ENCODE measurements at places on chromosomes 4 and X.

GRCh38 chr4:17565846-17566245, 11.2 kb upstream of the LAP3 start:
- no peak for DNase-seq

DNA sequence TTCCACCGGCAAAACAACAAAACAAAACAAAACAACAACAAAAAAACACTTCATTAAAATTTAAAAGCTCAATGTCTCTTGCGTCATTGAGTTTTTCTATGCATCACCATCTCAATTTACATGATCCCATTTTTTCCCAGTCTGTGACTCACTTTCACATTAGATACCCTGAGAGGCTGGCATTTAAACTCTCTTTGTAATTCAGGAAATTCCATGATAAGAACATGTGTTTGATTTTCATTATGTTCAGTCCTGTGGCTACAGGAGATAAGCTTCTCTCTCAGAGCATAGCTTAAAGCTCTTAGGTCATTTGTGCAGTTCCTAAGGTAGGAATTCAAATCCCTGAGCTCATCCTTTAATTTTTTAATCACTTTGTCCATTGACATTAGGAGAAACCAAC, 104.6 kb downstream of the NBDY start:
- no peak for DNase-seq

DNA sequence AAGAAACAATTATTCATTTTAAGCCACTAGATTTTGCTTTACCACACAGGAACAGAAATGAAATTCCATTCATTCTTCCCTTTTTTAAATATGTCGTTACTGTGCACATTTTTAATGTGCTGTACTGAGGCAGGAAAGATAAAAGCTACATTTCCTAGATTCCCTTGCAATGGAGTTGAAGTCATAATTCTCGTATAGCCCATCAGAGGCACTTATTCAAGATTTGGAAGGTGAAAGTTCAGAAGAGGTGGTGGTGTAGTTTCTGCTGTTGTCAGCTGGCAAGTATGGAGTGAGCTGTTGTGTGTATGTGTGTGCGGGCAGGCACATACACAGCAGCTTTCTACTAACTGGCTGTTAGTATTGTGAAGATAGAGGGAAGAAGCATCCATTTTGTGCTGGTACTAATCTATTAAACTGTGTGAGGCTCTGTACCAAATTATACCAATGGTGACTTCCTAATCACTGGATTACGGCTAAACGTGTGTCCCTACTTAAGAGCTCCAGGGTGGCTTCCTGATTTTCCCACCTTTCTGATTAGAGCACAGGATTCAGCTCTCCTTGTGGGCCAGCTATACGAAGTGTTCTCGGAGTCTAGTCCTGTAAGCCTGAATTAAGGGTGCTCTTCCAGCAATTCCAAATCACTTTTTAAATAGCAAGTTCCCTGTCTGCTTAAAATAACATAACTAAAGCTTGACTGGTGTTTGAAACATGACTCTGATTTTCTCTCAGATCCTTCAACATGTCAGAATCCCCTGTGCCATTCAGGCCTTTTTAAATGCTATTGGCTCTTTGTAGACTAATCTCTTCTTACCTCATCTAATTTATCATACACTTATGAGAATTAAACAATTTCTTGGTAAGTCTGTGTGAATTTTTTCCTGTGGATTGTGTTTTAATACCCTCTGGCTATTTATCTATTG, 43.8 kb downstream of the PDS5A start:
- DNase-seq = no peak

DNA sequence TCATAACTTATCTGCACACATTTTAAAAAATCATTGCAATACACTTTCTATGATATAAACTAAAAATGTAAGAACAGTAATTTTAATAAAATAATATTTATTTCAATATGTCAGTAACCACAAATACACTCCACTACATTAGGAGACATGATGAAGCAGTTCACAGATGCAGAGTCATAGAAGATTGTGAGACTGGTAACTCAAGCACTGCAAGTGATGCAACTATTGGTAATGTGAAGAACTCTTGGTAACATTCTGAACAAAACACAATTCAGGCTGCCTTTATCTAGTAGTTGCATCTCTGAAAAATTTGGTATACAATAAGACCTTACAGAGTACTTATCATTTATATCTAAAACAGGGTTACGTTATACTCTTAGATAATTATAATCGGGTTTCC, 52.6 kb upstream of the LRAT start:
- no peak for DNase-seq

GRCh38 chr4:36241771-36242170, 2.5 kb downstream of the ARAP2 start:
- no peak for DNase-seq

- DNase-seq = no peak
Measured at GRCh38 chrX:132875650-132876522, 82.5 kb downstream of the HS6ST2 start.

DNA sequence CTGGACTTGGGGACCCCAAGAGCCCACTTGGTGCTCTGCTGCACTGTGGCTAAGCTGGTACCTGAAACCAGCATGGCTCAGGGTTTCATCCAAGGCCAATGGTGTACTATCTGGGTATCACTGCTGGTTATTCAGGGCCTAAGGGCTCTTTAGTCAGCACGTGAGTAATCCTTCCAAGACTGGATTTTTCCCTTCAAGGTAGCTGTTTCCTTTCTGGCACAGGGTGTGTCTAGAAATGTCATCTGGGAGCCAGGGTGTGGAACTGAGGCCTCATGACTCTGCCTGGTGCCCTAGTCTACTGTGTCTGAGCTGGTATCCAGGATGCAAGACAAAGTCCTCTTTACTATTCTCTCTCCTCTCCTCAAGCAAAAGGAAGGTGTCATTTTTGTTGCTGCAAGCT, 99.0 kb upstream of the QRFPR start:
- no peak for DNase-seq

DNA sequence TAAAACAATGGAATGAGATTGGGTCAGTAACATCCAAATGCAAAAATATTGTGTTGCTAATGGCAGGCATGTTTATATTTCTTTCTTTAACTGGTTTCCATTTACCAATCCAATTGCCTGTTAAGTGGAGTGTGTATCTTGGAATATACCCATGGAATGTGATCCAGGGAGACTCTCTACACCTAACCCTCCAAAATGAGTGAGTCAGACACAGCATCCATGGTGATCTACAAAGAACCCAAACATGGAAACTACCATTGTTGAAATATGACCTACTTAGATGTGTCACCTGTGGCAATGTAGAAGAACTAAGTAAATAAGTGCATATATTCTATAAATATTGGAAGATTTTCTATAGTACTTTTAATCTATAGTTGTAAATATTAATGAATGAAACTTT, 110.3 kb downstream of the AREG start:
- DNase-seq = no peak

GRCh38 chrX:2266445-2267349, 234.1 kb downstream of the DHRSX start:
- no peak for DNase-seq

DNA sequence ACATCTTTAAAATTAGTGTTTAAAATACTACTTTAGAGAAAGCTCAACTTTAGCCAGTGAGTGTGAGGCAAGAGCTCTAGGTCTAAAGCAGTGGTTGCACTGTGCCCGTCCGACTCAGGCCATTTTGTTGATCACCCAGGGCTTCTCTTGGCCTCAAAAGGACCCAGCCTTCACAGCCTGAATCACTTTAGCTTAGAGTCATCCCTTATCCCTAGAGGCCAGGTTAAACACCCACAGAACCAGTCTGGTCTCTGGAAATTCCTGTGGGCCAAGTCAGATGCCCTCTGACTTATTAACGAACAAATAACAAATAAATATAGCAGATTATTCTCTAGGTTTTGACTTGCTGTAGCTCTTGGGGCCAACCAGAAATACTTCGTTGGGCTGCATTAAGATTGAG, 102.3 kb downstream of the WWC2 start:
- DNase-seq = no peak

DNA sequence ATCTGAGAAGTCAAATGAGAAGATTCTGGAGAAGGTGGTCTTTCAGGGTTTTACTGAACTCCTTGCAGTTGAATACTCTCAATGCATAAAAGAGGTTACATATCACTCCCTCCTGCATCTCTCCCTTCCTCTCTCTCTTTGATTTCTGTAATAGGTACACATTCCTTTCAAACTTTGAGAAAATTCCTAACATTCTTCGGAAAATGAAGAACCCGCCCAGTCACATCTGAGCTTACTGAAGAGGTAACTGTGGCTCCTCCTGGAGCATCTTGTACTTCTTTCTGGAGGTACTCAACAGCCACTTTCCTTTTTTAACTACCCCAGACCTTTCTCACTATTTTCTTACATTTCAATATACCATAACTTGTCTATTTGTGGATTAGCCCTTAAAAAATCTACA, 24.7 kb downstream of the NDST3 start:
- no peak for DNase-seq

- no peak for DNase-seq
Measured at GRCh38 chr4:124868495-124868894, 156.0 kb upstream of the ANKRD50 start.

GRCh38 chrX:23770142-23770541, 12.8 kb upstream of the SAT1 start:
- no peak for DNase-seq

- DNase-seq = no peak
Measured at GRCh38 chr4:101009471-101009870, 337.9 kb downstream of the PPP3CA start.

DNA sequence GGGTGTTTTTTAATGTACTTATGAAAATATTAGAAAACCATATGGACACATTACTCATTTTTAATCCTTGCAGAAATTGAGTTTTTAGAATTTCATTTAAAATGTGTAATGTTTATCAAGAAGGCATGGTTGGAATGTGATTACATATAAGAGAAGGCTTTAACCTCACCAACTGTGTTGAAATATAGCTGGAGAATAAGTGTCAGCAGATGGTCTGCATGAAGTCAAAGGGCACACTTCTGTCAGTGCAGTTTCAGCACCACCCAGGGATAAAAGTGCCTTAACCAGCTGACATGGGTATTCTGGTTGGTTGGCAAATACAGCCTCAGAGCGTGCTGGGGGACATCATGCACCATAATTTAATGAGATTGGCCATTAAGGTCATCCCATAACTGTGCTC, 21.2 kb upstream of the ANTXR2 start:
- no peak for DNase-seq

- DNase-seq = no peak
Measured at GRCh38 chrX:155215443-155216178, 649 bp upstream of the VBP1 start.

DNA sequence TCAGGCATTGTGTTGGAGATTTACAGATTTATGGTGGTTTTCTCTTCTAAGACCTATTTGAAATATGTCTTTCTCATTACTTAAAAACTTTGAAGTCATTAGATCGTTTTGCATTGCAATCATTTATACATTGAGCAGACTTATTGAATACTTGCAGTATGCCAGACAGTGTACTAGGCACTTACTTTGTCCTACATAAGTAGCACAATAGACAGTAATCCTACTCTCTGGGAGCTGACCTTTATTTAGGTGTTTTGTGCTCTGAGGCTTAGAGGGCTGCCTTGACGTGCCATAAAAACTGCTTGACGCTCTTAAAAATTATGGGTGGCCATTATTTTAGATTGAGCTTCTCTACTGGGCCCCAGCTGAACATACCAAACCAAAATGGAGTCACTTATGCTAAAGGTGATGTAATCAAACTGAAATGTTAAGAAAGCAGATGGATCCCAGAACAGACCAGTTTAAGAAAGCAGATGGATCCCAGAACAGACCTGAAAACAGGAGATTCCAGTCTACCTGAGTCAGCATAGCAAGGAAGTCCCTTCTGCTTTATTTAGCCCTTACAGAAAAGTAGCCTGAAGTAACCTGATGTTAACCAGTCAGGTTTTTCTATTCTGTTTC, 42.4 kb downstream of the PTTG2 start:
- DNase-seq = no peak

DNA sequence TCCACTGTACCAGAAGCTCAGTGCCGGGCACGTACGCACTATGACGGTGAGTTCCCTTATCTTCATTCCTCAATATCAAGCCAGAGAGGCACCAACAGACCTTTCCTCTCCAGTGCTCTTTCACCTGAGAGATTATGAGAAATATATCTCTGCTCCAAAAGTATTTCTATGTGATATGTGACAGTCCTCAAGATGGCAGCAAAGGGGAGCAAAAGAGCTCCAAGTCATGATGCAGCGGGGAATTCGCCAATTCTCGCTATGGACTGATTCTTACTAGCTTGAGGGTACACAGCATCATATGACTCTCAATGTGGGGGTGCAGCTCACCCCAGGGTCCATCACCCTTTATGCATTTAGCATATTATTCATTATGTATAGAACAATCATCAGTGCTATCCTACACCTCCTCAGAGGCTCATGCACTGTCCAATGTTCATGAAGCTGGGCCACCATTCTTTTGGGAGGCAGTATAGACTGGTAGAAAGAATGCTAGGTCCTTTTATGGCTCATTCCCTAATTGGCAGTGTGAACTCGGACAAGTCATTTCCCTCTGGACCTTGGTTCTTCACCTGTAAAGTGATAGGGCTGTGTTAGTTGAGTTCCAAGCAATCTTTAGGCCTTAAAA, 12.8 kb upstream of the IQSEC2 start:
- no peak for DNase-seq

DNA sequence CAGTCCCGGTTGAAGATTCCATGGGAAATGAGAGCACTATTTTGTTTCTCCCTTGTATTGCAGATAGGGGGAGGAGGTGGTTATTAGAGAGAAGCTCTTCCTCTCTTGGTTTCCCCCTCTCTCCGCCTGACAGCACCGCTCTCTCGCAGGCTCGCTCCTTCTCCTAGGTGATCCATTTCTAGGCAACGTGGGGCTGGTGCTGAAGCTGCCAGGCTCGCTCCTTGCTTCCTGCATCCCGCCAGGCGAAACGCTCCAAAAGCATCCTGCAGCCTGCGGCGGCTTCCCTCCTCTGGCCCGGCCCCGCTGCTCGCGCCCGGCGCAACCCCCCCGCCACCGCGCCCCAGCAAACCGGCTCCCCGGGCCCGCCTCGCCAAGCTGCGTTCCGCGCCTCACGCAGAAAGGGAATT, at the start of gene GRID2:
TSS of gene GRID2 (plus strand) at position 346 of the 407 bp plus-strand sequence.
- no peak for DNase-seq

GRCh38 chrX:134990801-134991481, at the start of gene SMIM10:
TSS of gene SMIM10 (plus strand) at chrX:134990991. CDS start at chrX:134991096, 105 bp downstream.
- peak; percentile 40 for DNase-seq

- no peak for DNase-seq
Measured at GRCh38 chrX:147884958-147885357, 26.8 kb upstream of the FMR1 start.

DNA sequence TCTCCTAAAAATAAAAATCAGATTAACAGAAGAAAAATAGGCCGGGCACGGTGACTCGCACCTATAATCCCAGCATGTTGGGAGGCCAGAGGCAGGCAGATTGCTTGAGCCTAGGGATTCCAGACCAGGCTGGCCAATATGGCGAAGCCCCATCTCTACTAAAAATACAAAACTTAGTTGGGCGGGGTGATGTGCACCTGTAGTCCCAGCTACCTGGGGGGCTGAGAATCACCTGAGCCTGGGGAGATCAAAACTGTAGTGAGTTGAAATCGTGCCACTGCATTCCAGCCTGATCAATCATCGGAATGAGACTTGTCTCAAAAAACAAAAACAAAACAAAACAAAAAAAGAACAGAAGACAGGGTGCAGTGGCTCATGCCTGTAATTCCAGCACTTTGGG, 32.8 kb upstream of the NOCT start:
- no peak for DNase-seq

GRCh38 chrX:36898301-36898700, 109.9 kb upstream of the FAM47C start:
- no peak for DNase-seq
